ENCODE measurements at places on chromosomes 4 and X. TPM values are rescaled to one million over a fixed set of nuclear protein-coding genes. Genes with fewer than 3 reads are reported as not detected.

- DNase-seq = no peak
These were observed 96.3 kb downstream of the PLAC1 start for GRCh38 chrX:134562002-134562401.

- no peak for DNase-seq
These were observed 80.6 kb upstream of the ENPP6 start for GRCh38 chr4:184298254-184298653.

DNA sequence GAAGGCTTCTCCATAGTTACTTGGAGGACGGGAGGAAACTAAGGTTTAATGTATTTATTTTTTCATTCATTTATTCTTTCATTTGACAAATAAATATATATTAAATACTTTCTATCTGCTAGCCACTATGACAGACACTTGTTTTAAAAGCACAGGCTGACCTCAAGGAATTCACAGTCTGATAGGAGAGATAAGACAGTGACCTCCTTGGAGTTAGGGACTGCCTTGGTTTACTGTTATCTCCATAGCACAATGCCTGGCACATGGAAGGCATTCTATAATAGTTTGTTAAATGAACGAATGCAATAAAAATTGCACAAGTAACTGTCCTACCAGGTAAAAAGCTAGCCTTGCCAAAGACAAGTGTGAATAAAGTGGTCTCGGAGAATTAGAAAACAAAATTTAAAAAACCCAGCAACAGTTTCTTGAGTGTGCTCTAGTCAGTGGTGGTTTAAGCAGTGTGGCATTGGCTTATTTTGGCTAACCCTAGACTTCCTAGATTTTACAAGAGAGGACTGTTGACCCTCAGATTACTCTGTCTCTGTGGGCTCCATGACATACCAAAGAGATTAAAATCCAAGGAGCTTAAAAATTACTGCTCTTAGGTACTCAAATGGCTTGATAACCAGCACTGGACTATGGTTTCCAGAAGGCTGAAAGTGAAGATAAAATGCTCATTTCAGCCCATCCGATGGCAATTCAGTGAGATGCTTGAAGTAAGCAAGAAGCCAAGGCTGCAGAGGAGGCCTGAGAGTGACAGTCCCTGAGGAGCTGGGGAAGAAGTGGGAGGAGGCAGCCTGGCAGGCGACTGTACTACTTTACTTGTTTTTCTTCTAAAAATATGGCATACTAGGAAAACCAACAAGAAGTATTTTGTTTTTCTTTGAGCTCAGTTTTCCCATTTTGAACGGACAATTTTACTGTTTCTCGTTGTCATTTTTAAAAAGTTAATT lies 9.6 kb downstream of the AFP start:
- no peak for DNase-seq

GRCh38 chrX:110042496-110042895 lies 39.6 kb downstream of the TMEM164 start:
- DNase-seq = no peak

DNA sequence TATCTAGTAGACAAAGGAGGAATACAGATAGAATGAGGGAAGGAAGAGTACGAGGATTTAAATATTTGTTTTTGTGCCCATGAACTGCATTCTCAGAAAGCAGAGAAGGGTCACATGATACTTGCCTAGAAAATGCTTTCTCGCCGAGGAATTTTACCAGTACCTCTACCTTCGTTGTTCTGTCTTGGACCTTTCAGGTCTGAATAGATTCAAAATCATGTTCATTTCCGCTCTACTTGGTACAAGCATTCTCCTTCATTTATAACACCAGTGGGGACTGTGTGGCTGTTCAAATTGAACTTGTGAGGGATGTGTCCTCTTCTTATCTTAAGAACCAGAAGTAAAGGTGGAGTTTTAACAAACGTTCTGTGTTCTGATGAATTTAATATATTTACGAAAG lies 1.9 kb downstream of the USP38 start:
- DNase-seq = no peak

DNA sequence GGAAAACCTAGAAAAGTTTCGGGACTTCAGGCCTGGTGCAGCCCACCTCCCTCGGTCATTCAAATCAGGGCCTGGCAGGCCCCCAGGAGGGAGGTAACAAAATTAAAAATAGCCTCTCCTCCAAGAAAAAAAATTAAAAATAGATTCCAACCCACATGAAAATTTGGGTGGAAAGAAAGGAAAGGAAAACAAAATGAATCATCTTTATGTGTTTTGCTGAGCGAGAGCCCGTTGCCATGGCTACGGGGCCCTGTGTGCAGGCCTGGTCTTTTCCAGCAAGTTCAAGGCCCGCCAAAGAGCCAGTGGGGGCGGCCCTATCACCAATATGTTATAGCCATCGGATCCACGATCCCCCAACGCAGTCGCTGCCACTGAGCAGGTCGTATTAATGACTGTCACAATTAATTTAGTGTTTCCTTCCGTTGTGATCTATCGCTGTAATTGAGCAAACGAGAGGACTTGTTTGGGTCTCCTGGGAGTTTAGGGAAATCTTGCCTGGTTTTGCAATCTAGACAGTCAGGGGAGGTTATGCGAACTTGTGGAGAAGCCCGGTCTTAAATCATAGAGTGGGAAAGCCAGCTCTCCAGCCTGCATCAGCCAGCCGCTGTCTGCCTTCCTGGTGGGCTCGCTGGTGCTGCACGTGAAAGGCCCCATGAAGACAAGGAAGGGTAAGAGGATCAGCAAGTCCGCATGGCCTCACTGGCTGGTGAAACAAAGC lies 452.4 kb downstream of the BCOR start:
- DNase-seq = peak; percentile 65

Gene BEX2
- total RNA-seq = 0.77 TPM

Gene RTL3
- not detected for total RNA-seq

Gene GPRASP1
- total RNA-seq = 1.1 TPM

Data from dermis microvascular lymphatic vessel endothelial cell (primary cell).